ENCODE measurements at places on chromosomes 13 and 19. TPM values are rescaled to one million over a fixed set of nuclear protein-coding genes. Genes with fewer than 3 reads are reported as not detected.

DNA sequence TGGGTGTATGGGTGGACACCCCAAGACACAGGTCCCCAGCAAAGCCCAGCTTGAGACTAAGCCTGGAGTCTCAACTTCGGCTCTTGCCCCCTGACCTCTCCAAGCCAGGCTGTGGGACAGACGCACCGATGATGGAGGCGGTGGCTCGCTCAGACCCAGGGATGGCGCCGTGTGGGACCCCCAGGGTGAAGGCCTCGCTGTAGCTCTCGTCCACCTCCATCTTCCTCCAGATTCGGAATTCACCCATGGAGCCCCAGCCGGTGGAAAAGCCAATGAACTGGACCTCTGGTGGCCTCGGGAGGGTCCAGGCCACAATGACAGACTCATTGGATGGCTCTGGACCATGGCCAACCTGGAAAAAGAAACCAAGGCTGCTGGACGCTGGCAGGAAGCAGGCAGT is 39.1 kb downstream of the F2RL3 start:
- H3K4me3 ChIP-seq: no peak overlapping the region
- no peaks in the 10 kb centered on the region for H3K4me1 ChIP-seq
- H3K36me3 ChIP-seq: peaks cover 11% of the 10 kb centered on the region

DNA sequence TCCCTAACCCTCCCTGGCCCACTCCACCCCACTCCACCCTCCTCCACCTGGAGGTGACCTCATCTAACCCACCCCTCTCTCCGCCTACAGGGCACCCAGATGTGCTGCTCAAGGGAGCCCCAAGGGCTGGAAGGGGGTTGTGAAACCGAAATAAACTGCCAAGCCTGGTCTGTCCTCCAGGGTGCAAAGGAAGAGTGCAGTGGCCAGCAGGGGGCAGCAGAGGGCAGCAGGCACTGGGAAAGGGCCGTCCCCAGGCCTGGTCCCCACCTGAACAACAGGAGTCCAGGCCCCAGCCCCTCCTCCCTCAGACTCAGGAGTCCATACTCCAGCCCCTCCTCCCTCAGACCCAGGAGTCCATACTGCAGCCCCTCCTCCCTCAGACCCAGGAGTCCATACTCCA is 8.4 kb upstream of the BCAM start:
- no peaks in the 10 kb centered on the region for H3K27me3 ChIP-seq
- no peak overlapping the region for H3K27ac ChIP-seq
- peaks cover 13% of the 10 kb centered on the region for H3K4me1 ChIP-seq
- peak; percentile 96 for DNase-seq

GRCh38 chr13:62087124-62087523 is 671.5 kb upstream of the PCDH20 start:
- no peak overlapping the region for H3K4me3 ChIP-seq
- no peak overlapping the region for H3K27ac ChIP-seq
- no peaks in the 10 kb centered on the region for H3K27me3 ChIP-seq
- no peak for DNase-seq
- no peaks in the 10 kb centered on the region for H3K4me1 ChIP-seq

DNA sequence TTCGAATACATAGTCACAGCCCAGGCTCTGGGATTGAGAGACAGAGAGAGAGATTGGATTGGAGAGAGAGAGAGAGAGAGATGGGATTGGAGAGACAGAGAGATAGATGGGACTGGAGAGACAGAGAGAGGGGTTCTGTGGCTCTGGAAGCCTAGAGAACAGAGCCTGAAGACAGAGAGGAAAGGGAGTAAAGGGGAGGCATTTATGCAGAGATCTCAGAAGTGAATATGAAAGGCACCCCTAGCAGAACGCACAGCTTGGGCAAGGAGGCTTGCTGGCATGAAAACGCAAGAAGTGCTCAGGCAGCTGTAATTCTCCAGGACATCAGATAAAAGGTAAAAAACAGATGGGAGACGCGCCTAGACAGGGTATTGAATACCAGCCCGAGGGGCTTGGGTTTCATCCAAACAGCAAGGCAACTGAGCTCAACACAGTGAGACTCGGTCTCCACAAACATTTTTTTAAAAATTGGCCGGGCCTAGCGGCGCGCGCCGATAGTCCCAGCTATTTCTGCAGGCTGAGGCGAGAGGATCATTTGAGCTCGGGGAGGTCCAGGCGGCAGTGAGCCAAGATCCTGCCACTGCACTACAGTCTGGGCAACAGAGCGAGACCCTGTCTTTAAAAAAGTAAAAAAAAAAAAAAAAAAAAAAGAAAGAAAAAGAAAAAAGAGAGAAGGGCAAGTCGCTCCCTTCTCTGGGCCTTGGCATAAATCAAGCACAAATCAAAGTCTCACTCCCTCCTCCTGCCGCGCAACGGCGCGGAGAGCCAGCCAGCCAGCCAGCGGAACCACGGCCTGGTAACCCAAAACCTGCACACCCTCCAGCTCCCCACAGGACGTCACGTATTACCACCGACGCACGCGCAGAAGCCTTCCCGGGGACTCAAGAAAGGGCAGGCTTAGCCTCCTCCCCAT is 774 bp upstream of the PPP2R1A start:
- peak overlapping the region; percentile 53 for H3K4me3 ChIP-seq
- peak overlapping the region; percentile 91 for H3K27ac ChIP-seq
- peaks cover 44% of the 10 kb centered on the region for H3K4me1 ChIP-seq
- H3K27me3 ChIP-seq: no peaks in the 10 kb centered on the region

DNA sequence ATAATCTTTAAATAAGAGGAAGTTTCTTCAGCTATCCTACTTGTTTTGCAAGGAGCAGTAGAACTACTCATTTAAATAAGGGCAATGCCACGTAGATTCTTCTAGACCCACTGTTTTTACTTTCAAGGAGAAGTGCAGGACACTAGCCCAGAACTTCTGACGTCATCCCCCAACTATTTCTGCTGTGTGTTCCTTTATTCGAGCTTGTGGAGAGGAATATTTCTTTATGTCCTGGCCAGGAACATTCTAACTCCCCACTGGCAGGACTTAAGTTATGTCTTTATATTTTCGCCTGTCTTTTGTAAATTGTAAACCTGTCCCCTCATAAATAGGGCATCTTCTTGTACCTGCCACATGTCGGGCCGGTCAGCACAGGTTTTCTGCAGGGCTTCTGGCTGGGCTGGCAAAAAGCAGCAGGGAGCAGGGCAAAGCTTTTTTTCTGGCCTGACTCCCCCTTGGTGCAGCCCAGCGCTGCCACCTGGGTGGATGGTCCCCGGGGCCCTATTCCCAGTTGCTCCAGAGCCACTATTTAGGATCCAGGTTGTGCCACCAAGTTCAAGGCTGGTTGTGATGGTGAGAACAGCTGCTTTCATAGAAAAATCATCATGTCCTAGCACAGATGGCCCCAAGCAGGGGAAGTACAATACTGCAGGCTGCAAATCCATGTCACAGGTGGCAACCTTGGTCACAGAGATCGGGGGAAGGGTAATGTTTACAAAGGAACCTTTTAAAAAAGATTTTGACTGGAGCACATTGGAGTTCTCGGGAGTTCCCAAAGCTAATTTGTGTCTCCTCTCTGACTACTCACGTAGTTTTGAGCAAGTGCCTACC is 1.8 kb downstream of the MBNL2 start:
- H3K4me1 ChIP-seq: peaks cover 45% of the 10 kb centered on the region
- peak overlapping the region; percentile 67 for H3K4me3 ChIP-seq
- H3K27ac ChIP-seq: peak overlapping the region; percentile 94
- no peak for DNase-seq
- no peaks in the 10 kb centered on the region for H3K36me3 ChIP-seq

- no peaks in the 10 kb centered on the region for H3K36me3 ChIP-seq
- H3K27ac ChIP-seq: no peak overlapping the region
- H3K4me3 ChIP-seq: no peak overlapping the region
- H3K4me1 ChIP-seq: no peaks in the 10 kb centered on the region
These were observed 78.9 kb upstream of the OLFM4 start for GRCh38 chr13:52949742-52950141.

GRCh38 chr13:79937771-79938216 is 403.1 kb downstream of the SPRY2 start:
- no peak for DNase-seq
- peak overlapping the region; percentile 75 for H3K27ac ChIP-seq
- H3K36me3 ChIP-seq: no peaks in the 10 kb centered on the region
- no peak overlapping the region for H3K4me3 ChIP-seq
- no peaks in the 10 kb centered on the region for H3K4me1 ChIP-seq

DNA sequence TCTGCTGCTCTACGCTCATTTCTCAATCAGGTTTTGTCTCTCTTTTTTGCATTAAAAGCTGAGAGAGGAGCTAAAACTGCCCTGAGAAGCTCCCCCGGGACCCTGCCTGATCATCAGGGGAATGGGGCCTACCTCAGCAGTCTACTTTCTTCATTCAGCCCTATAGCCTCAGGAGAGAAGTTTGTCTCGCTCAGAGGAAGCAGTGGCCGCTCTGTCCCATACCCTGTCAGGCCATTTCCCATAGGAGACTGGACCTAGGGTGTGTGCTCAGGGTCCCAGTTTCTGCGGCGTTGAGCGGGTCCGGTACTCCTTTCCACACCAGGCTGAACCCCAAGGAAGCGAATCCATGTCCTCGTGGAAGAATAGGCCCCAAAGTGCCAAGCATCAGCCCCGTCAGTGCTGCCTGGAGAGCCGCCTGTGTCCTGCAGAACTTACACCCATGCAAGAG is 21.7 kb downstream of the UBE2L5 start:
- H3K27me3 ChIP-seq: no peaks in the 10 kb centered on the region
- no peaks in the 10 kb centered on the region for H3K36me3 ChIP-seq
- DNase-seq: peak; percentile 62
- no peak overlapping the region for H3K27ac ChIP-seq

GRCh38 chr19:46478356-46478986 is 7.1 kb upstream of the PNMA8A start:
- H3K27ac ChIP-seq: no peak overlapping the region
- no peak overlapping the region for H3K4me3 ChIP-seq
- peaks cover 19% of the 10 kb centered on the region for H3K4me1 ChIP-seq
- peaks cover 32% of the 10 kb centered on the region for H3K27me3 ChIP-seq
- DNase-seq: no peak
- no peaks in the 10 kb centered on the region for H3K36me3 ChIP-seq

GRCh38 chr13:72504131-72504841 is 223.1 kb downstream of the MZT1 start:
- H3K4me3 ChIP-seq: no peak overlapping the region
- no peak for DNase-seq
- H3K27me3 ChIP-seq: no peaks in the 10 kb centered on the region

- no peak overlapping the region for H3K4me3 ChIP-seq
- no peaks in the 10 kb centered on the region for H3K4me1 ChIP-seq
- H3K36me3 ChIP-seq: peaks cover 4% of the 10 kb centered on the region
- no peak for DNase-seq
- H3K27me3 ChIP-seq: no peaks in the 10 kb centered on the region
These were observed 25.3 kb downstream of the RAP2A start for GRCh38 chr13:97459215-97459777.

- no peak overlapping the region for H3K4me3 ChIP-seq
- no peaks in the 10 kb centered on the region for H3K4me1 ChIP-seq
- no peaks in the 10 kb centered on the region for H3K27me3 ChIP-seq
- no peak for DNase-seq
- no peak overlapping the region for H3K27ac ChIP-seq
These were observed 2896.2 kb downstream of the PCDH9 start for GRCh38 chr13:64333888-64334287.

- H3K36me3 ChIP-seq: no peaks in the 10 kb centered on the region
- H3K27ac ChIP-seq: no peak overlapping the region
- peaks cover 66% of the 10 kb centered on the region for H3K27me3 ChIP-seq
- H3K4me3 ChIP-seq: peak overlapping the region; percentile 58
- peaks cover 15% of the 10 kb centered on the region for H3K4me1 ChIP-seq
- no peak for DNase-seq
These were observed 2.6 kb upstream of the KLK15 start for GRCh38 chr19:50835785-50836542.

GRCh38 chr13:113901231-113901630 is 37.4 kb upstream of the GAS6 start:
- no peaks in the 10 kb centered on the region for H3K27me3 ChIP-seq
- no peak overlapping the region for H3K4me3 ChIP-seq
- H3K36me3 ChIP-seq: no peaks in the 10 kb centered on the region
- DNase-seq: peak; percentile 37

- peak overlapping the region; percentile 96 for H3K27ac ChIP-seq
- DNase-seq: no peak
- H3K4me3 ChIP-seq: peak overlapping the region; percentile 98
- peaks cover 85% of the 10 kb centered on the region for H3K4me1 ChIP-seq
- H3K36me3 ChIP-seq: no peaks in the 10 kb centered on the region
These were observed 984 bp downstream of the SIX5 start for GRCh38 chr19:45767881-45768654.

Gene ZNF208
- total RNA-seq: 7.0 TPM

Gene HRC
- total RNA-seq: 4.9 TPM

Gene WDR88
- total RNA-seq: not detected

Gene PCDH8
- total RNA-seq: not detected

Gene LILRB1
- total RNA-seq: 1.8 TPM
